ELR (cell line): ENCODE measurements at places on chromosomes 12 and 14.

GRCh38 chr12:5718073-5718472 lies 227.0 kb downstream of the ANO2 start:
- DNase-seq = no peak

GRCh38 chr14:57480051-57480450 lies 13.6 kb downstream of the CCDC198 start:
- DNase-seq = no peak

- DNase-seq = peak; percentile 4
These were observed 49.8 kb downstream of the SDR9C7 start for GRCh38 chr12:56884421-56884820.

DNA sequence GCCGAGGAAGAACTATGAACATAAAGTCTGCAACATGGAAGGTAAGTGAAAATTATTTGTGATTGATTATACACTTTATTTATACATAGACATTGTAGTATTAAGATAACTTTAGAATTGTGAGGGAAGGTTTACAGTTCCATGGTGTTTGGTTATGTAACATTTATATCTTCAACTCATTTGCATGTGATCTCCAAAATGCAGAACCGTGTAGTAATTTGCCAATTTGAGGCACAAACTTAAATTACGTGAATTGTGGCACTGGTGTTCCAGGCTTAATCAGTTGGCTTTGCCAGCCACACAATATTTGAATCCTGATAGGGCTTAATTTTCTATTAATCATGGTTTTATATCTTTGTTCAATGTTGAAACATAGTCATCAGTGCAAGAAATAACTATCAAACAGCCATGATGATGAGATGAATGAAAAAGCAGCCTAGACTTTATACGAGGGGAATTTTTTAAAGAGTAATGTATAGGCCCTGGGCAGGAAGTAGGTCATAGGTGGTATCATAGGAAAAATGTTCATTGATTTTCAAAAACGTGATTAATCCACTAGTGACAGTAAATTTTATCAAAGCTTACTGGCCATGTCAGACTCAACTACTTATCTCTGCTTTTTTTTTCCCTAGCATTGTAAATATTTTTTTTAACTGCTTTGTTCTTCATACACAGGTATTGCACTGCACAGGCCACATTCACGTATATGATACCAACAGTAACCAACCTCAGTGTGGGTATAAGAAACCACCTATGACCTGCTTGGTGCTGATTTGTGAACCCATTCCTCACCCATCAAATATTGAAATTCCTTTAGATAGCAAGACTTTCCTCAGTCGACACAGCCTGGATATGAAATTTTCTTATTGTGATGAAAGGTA lies 31.7 kb downstream of the HIF1A start:
- no peak for DNase-seq

DNA sequence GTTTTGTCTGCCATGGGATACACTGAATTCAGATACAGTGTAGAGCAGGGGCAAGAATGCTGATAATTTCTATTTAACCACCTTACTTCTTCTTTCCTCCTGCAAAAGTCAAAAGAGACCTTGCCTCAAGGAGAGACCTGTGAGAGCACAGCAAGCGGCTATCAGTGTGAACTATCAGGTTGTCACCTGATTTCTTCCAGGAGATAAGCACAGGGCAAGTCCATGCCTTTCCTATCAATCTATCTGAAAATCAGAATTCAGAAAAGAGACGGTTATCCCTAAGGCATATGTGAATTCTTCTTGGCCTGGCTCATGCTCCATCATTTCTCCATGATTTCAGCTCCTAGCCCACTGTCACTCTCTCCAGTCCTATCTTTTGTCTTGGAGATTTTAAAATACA lies 128.9 kb upstream of the CCND2 start:
- no peak for DNase-seq

- DNase-seq = no peak
These were observed 138.1 kb upstream of the HIF1A start for GRCh38 chr14:61557262-61557661.

DNA sequence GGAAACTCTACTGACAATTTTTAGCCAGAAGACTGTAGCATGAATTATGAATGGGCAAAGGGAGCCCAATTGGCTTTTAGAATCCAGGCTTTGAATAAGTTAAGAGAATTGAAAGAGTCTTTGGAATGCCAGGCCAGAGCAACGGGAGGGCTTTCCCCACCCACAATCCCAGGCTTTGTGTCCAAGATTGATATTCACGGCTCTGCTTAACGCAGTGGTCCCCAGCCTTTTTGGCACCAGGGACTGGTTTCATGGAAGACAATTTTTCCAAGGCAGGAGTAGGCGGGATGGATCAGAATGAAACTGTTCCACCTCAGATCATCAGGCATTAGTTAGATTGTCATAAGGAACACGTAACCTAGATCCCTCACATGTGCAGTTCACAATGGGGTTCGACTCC lies 79.6 kb downstream of the EPS8 start:
- no peak for DNase-seq

GRCh38 chr12:26527682-26528081 lies 305.3 kb downstream of the ITPR2 start:
- DNase-seq = no peak

- DNase-seq = no peak
These were observed 202.2 kb downstream of the TTC7B start for GRCh38 chr14:90613997-90614396.
